NCI-H1417 treated with DMSO at 0.1 percent for 48 hours (cell line): ENCODE measurements at places on chromosomes 13 and 19.
A peak's percentile ranks its signal among the peaks of the same experiment; 100 is the strongest.

GRCh38 chr13:99386911-99387788 lies 80.0 kb upstream of the GPR183 start:
- no peak for DNase-seq

GRCh38 chr13:20053891-20054290 lies 95.4 kb downstream of the ZMYM2 start:
- DNase-seq, result no peak

DNA sequence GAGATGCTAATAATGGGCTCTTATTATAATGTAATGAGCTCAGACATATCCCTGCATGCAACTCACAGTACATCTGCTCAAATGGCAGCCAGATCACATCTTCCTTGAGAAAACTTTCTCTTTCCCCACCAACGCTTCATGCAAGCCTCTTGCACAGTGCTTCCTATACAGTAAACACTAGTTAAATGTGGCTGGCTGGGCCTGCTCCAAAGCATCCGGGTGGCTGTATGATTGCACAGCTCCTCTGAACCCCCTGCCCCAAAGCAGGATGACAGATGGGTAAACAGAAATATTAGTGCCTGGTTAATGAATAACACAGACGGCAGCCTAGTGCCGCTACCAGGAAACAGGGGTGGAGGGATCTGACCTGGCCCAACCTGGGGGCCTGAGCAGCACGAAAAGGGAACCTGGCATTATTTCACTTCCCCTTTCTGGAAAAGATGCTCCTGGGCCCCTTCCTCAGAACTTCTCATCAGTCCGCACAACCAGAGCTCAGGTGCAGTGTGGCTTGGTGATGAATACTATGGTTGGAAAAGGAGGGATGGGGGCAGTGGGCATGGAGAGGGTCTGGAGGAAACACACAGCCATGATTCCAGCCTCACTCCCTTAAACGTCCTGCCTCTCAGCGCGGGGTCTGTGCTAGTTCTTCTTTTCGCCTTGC lies 10.8 kb downstream of the FFAR2 start:
- DNase-seq, result no peak

DNA sequence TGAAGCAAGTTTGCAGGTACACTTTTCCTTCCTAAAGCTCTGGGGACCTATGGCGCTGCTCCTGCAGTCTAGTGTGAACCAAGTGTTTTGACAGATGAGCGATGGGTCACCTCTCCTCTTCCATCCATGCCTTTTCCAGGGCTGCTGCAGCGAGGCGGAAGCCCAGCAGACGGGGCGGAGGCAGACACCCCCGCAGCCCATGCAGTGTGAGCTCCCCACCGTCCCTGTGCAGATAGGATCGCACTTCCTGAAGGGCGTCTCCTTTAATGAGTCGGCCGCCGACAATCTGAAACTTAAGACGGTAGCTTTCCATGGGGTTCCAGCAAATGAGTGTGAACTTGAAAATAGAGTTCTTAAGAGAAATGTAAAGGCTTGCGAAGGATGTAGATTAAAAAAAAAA lies 37.1 kb upstream of the GPI start:
- DNase-seq, result no peak

- no peak for DNase-seq
Observed at GRCh38 chr19:33554821-33555220, 33.2 kb upstream of the PEPD start.

DNA sequence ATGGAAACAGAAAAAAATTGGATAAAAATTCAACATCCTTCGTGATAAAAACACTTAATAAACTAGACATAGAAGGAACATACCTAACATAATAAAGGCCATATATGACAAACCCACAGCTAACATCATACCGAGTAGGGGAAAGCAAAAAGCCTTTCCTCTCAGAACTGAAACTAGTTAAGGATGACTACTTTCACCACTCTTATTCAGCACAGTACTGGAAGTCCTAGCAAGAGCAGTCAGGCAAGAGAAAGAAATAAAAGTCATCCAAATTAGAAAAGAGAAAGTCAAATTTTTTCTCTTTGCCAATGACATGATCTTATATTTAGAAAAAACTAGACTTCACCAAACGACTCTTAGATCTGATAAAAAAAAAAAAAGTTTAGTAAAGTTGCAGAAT lies 25.8 kb upstream of the SLC7A9 start:
- DNase-seq, result no peak

- no peak for DNase-seq
Observed at GRCh38 chr13:113365583-113365970, 1.6 kb upstream of the GRTP1 start.

- DNase-seq, result no peak
Observed at GRCh38 chr13:19050901-19051300, 130.7 kb downstream of the TUBA3C start.

DNA sequence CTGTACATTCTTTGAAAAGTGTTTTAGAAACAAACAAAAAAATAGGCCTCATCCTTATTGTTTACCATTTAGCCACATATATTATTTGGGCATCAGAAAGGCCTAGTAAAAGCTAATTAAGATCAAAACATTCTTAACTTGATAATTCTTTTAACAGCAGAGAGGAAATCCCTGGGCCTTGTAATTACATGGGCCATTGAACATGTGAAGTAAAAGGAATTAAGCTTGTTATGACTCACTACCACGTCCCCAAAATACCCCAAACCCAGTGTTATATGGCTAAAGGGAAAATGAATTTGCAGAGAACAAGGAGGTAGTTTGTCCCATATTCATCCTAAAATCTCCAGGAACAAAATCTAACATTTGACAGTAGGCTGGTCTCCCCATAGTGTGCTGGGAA lies 439.8 kb downstream of the ITGBL1 start:
- no peak for DNase-seq

GRCh38 chr19:36573895-36574720 lies 1.0 kb upstream of the ZNF529 start:
- DNase-seq, result no peak

GRCh38 chr19:4054441-4055208 lies 12.1 kb downstream of the ZBTB7A start:
- DNase-seq, result no peak

GRCh38 chr13:97339988-97340749 lies 93.8 kb upstream of the RAP2A start:
- DNase-seq, result no peak

DNA sequence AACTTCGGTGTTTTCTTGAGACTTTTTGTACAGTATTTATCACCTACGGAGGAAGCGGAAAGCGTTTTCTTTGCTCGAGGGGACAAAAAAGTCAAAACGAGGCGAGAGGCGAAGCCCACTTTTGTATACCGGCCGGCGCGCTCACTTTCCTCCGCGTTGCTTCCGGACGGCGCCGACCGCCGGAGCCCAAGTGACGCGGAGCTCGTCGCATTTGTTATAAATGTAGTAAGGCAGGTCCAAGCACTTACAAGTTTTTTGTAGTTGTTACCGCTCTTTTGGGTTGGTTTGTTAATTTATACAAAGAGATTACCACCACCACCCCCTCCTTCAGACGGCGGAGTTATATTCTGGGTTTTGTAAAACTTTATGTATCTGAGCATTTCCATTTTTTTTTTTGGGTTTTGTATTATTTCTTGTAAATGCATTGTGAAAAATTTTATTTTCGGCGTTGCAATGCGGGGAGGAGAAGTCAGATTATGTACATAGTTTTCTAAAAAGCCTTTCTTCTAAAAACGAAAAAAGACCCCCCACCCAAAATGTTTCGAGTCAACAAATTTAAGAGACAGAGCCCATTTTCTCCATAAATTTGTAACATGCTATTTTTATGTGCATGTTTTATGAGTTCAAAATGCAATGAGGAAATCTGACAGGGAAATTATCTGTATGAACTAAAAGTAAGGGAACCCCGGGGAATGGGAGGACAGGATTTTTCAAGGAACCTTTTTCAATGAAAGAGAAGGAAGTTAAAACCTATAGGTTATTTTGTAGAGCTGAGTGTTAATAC lies 2.3 kb downstream of the SOX1 start:
- no peak for DNase-seq

DNA sequence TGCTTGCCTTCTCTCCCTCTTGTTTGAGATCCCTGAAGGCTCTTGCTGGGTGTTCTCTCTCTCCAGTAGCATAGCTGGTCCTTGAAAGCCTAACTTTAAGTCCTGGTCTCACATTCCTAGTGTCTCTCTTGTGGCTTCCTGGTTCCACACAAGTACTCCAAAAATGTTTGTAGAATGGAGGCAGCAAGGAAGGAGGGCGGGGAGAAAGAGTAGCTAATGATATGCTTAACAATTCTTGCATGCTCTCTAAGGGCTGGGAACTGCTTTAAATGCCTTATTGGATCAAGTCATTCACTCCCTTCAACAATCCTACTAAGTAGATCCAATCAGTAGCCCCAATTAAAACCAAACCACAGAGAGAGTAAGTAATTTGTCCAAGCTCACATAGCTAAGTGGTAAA lies 357.3 kb downstream of the KLF5 start:
- no peak for DNase-seq

- DNase-seq, result peak; percentile 63
Observed at GRCh38 chr13:73708393-73708985, 425.7 kb downstream of the KLF12 start.

DNA sequence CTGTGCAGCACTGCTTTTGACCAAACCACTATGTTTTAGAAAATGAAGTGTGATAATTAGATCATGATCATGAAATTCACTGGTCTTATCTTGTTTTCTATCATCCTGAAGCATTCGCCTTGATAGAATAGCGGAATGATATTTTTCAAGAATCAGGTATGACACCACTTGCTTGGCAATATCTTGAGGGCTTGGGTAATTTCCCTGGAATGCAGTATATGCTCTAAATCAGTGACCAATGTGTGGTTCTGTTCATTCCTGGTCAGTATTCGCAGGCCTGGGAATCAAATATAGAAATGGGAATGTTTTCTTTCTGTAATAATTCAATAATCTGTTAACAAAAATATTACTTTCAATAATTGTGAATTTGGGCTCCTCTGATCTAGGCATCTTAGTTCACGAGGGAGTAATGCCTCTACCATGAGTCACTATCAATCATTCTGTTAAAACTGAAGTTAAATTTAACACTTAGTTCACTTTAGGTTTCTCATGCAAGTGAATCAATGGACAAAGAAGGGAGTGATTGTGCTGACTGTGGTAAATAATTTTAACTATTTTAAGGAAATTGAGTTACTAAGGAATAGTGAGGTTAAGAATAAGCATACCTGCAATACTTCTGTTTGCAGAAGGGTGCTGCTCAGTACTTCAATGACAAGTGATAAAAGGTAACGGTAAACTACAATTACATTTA lies 137.9 kb downstream of the PCDH20 start:
- DNase-seq, result no peak

- no peak for DNase-seq
Observed at GRCh38 chr13:36917311-36917710, 2.7 kb downstream of the SMAD9 start.

DNA sequence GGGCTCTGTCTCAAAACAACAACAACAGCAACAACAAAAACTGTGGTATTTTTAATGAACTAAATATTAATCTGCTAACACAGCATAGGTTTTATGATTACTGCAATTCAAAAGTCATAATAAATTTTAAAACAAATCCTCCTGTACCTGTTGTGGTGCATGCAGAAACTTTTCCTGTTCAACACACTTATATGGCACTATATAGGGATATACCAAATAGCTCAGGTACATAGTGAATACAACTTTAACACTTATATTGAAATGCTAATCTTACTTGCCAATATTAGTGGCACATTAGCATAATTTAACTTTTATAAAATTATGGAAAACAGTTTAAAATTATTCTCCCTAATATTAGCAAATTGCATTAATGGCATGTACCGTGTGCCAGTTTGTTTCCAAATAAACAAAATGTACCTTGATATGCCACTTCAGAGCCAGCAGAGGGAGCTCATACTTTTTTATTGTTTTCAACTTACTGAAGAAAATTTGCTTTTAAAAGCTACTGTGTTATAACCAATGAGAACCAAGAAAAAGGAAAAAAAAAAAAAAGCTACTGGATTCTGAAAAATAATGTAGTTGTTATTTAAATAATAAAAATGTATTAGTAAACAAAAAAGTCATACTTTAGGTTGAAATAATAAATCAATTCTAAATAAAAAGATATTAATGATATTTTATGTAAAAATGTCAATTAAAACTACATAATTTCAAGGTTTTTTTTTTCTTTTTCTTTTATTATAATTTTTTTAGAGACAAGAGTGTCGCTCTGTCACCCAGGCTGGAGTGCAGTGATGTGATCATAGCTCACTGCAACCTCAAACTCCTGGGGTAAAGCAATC lies 18.0 kb upstream of the RBM26 start:
- peak; percentile 73 for DNase-seq

GRCh38 chr19:8569066-8569771 lies 8.0 kb downstream of the MYO1F start:
- no peak for DNase-seq

- DNase-seq, result no peak
Observed at GRCh38 chr13:111663953-111664421, 343.5 kb downstream of the TEX29 start.

DNA sequence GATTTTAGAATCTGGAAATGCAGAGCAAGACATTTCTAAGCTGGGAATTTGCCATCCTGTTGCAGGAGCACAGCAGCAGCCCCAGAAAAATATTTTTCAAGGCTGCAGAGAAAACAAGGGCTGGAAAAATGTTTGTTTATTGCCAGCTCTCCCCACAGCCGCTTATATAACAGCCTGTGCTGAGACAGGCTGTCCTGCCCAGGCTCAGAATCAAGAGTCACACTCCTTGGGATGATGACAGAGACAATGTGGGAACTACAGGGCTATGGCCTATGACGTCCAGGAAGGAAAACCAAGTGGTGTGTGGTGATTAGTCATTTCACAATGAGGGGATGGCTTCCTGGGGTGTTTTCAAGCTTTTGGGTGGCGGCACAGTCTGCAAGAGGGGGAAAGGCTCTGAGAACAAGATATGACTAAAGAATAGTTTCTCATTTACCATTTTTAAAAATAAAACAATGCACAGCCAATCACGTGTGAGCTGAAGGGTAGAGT lies 136.3 kb upstream of the SERP2 start:
- DNase-seq, result no peak

DNA sequence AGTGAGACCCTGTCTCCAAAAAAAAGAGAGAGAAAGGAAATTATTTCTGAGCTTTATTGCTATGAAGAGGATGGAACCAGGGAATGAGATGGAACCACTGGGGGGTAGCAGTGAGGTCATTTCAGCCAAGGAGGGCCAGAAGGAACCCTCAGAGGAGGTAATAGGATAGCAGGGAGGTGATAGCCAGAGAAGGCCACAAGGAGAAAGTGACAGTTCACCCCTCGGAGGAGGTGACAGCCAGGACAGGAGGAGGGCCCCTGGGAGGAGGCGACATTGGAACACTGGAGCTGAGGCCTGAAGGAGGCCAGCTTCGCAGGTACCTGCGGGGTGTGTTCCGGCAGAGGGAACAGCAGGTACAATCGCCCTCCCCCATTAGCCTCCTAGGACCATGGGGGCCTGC lies 675 bp upstream of the PGPEP1 start:
- no peak for DNase-seq

- no peak for DNase-seq
Observed at GRCh38 chr13:34278780-34279179, 460.8 kb downstream of the RFC3 start.
